ENCODE measurements at places on chromosomes 11 and 22.

DNA sequence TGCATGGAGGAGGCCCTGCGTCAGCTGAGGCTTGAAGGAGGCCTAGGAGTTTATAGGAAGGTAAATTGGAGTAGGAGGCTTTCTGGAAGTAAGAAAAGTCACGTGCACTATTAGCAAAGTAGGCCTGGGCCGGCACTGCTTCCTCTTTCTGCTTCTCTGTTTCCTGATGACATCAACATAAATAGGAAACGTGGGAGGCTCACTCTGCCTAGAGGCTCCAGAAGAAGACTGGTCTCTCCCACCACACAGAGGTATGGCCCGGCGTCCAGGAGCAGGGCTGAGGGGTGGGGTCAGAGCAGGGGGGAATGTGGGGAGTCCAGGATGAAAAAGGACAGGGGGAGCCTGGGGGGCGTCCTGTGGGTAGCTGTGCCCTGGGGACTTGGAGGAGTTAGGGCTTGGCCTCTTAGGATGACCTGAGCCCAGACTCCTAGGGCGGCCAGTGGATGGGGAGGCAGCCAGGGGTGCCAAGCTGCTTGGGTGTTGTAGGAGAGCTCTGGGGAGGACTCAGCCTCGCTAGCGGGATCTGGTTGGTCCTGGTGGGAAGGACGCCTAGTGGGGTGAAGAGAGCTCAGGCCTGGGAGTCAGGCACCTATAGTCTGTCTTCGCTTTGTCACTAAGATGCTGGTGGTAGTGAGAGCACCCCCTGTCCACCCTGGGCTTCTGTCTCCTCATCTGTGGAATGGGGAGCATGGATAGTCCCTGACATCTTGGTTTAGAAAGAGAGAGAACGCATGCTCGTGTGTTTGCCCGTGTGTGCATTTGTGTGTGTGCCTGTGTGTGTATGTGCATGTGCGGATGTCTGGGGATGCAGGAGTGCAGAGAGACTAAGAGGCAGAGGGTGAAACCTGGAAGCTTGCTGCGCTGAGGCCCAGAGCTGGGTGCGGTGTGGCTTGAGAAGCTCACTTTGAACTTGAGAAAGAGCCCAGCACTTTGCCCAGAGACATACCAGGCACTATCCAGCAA lies at the start of gene CSF2RB:
Gene CSF2RB, plus strand, starts transcription at position 202 of the 963 bp plus-strand sequence. CDS start 8,580 bp downstream, outside the sequence.
- no peak for DNase-seq

DNA sequence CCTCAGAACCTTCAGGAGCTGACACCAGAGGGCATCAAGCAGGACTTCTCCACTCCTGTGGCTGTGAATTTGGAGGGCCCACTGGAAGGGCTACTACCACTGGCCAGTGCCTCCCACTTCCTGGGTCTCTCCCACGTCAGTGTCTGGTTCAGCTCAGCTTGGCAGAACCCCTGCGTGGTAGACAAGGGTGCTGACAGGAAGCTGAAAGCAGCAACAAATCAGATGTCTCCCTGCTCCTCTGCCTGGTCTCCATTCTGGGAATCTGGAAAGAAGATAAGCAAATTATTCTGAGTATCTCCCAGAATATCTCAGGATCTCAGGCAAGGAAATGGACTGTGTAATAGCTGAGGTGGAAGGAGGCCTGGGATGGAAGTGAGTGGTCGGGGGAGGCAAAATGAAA lies 61.5 kb downstream of the TMPRSS5 start:
- no peak for DNase-seq

GRCh38 chr11:16881074-16881709 lies 133.0 kb downstream of the PLEKHA7 start:
- DNase-seq = peak; percentile 73

DNA sequence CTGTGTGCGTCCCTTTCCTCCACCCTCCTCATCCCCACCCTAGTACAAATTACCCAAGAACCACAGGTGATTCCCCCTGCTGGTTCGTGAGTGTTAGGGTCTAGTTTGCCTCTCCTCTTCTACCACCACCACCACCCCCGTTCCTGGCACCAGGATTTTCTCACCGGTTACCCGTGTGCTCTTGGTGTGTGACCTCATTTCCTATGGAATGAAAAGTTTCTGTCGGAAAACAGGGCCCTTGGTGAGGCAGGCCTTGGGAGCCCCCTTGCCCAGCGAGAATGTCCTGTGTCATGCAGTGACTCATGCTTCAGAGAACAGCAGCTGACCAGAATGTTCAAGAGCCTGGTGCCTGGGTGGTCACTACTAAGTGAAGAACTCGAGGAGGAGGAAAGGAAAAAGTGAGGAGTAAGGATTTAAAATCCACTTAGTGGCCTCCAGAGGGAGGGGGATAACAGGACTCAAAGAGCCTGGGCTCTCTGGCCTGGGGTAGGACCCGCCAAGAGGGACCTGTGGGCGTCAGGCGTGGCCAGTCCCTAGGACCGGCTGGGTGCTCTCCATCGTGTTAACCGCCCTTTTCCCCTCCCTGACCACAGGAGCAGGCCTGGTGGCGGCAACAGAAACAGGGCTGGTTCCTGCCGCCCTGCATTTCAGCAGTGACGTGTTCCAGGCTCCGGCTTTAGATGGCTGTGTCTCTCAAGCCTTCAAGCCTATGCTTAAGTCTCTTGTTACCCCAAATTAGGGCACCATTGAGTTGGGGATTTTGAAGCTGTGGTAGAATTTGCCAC lies 30.2 kb downstream of the C22orf31 start:
- peak; percentile 79 for DNase-seq

DNA sequence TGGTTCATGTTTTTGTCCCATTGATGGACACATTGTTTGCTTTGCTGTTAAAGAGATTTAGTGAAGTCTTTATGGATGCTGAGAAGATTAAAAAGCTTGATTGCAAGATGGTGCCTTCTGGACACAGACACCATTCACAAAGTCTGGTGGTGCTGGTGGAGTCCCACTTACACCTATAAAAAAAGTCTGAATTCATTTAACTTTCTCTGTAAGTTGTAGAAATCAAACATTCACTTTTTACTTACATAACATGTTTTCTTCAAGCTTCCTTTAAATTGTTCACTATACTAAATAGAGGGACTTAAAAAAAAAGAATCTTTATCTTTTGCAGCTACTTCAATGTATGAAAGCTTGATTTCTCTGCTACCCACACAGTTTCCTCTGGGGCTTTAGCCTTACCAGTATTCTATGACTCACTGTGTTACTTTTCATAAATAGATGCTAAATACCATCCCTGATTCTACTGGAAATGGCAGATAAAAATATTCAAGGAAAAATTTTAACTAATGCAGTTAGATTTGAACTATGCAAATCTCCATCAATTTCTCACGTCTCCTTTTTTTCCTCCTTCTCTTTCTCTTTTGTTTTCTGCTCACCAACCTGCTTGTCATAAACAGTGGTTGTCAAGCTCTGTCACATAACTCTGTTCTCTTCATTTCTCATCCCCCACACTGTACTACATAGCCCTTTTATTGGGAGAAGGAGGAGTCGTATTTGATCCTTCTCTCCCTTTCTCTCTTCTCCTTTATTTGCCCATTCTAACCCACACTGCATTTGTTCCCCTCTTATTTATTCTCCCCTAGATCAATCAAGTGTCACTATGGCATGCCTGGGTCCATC lies 89.7 kb downstream of the FAM76B start:
- DNase-seq = no peak

DNA sequence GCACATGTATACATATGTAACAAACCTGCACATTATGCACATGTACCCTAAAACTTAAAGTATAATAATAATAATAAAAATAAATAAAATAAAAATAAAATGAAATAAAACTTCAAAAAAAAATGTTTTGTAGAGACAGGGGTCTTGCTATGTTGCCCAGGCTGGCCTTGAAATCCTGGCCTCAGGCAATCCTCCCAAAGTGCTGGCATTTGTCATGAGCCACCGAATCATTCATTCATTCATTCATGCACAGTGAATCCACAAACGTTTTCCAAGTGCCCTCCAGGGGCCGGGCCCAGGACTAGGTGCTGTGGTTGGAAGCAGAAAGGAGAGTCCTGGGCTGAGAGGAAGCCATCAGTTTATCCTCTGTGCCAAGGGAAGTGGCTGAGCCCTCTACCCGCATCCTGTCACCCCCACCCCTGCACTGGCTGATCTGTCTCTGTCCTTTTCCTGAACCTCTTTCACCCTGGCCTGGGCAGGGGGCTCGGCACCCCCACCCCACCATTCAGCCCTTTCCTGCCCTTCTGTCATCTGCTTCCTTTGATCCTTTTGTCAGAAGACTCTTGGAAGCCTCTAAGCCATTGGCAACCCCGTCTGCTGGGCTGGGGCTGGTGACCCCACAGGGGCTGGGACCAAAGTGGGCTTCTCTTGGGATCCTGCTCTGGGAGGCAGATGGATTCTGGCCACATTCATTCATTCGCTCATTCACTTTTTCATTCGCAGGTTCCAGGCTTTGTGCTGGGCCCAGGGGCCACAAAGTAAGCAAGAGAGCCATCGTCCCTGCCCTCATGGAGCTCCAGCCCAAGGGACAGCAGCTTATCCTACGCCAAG lies 84.3 kb downstream of the IGLL1 start:
- no peak for DNase-seq

DNA sequence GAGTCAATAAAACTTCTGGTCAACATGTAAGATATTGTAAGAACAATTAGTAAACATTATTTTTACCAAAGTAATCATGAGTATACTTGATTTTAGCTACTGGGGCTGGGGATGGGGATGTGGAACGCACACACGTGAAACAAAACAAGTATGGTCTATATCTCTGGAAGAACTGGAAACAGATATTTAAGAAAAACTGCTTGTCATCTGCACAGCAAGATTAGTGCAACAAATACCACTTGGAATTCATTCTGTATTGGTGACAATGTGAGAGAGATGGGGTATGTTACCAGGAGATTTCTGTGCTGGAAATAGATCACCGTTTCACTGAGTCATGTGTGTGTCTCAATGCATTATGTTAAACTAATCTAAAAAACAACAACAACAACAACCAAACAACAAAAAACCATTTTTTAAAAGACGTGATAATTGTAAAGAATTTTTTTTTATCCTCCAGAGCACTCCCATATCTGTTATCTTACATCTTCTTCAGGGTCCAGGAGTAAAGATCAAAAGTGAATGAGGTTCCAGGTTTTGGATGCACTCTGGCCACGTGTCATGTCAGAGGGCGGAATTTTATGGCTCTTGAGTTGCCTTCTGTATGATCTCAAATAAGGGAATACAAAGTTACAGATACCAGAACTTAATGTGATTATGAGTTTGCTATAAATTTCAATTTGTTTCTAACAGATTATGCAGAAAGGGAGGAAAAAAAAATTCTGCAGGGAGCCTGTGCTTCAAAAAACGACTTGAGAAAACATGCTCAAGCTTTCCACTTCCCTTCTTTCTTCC lies 153.0 kb downstream of the BBOX1 start:
- DNase-seq = no peak

GRCh38 chr22:41862530-41863266 lies 29.8 kb downstream of the SREBF2 start:
- DNase-seq = no peak

DNA sequence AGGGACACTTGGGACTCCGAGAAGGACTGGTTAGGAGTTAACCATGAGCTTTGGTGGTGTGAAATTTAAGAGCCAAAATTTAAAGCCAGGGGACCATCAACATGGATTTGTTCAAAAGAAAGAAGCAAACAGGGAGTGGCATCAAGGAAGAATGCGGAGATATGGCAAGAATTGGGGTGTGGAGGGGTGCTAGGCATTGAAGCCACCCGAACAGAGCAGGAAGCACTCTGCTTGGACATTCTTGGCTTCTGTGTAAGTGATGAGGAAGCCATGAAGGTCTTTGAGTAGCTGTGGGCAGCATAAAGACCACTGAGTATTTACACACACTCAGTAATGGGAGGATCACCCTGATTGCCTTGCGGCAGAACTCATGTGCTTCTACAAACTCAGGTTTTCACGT lies 27.2 kb upstream of the PAMR1 start:
- no peak for DNase-seq

DNA sequence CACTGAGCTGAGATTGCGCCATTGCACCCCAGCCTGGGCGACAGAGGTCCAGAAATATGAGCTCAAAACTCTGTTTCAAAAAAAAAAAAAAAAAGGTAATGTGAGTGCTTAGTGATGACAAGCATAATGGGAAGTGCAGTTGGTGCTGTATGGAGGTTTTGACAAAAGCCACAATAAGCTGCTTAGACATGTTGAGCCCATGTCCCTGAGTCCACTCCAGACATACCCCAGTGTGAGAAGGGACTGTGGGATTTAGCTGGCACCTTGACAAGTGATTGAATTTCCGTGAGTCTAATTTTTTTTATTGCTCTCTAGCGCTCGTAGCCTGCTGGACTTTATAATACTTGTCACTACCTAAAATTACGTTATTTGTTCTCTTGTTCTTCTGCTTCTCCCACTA lies 15.1 kb upstream of the LGR4 start:
- no peak for DNase-seq

DNA sequence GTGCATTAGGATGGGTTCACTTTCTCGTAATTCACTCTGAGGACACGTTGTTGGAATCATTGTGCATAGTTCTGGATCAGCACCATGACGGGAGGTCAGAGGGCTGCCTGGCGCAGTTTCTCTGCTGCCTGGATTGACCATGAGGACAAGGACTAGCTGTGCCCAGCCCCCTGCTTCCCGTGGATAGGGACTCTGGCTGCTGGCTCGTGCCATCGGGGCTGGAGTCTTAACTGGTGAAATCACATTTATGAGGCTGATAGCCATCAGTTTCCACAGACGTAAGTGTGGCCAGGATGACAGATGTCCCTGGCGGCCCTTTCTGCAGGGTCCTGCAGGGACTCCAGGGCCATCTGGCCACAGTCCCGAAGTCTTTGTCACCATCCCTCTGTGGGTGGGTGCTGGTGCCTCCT lies 24.1 kb upstream of the GRAMD4 start:
- DNase-seq = no peak

DNA sequence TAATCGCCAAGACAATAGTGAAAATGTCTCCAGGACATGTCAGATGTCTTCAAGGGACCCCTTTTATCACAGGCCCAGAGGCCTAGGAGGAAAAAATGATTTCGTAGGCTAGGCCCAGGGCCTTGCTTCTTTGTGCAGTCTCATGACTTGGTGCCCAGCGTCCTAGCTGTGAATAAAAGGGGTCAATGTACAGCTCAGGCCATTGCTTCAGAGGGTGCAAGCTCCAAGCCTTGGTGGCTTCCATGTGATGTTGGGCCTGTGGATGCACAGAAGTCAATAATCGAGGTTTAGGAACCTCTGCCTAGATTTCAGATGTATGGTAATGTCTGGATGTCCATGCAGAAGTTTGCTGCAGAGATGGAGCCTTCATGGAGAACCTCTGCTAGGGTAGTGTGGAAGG lies 20.7 kb upstream of the MTMR2 start:
- DNase-seq = no peak

GRCh38 chr22:47161631-47162030 lies 399.2 kb downstream of the TBC1D22A start:
- DNase-seq = no peak

- DNase-seq = no peak
These were observed 90.0 kb downstream of the BCR start for GRCh38 chr22:23270212-23270733.

GRCh38 chr11:83449338-83449913 lies 163.3 kb upstream of the CCDC90B start:
- no peak for DNase-seq

DNA sequence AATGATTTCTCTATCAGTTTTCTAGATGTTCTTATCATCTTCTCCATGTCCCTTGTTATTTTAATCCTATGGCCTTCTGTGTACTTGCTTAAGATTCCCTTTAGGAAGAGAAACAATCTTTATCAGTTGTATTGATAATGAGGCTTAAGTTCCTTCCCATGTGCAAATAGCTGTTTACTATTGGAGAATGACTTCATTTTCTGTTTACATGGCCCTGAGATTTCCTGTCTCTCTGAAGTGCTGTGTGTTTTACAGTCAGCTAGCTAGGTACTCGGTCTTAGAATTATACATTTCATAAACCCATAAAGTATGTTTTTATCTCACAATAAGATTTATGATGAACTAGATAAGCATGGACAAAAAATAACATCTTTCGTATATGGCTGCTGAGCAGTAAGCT lies 67.5 kb upstream of the CCDC179 start:
- DNase-seq = no peak
